Cardiac muscle cell (in vitro differentiated cells and primary cell): ENCODE measurements at places on chromosomes 2 and 18. TPM values are rescaled to one million over a fixed set of nuclear protein-coding genes. Genes with fewer than 3 reads are reported as not detected.

DNA sequence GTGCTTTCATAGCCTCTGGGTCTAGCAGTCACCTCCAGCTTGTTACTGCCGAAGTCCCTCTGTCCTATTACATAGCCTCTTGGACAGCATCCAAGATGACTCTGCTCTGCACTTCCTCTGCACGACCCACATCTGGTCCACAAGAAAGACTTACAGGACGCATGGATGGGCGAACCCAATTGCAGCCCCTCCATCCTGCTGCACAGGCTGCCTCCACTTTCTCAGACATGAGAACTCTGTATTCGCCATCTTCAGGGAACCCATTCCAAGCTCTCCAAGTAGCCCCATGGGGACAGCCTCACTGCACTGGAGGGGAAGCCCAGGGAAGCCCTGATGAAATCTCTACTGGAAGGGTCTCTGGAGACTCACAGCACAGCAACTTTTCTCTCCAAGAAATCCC is 172.1 kb downstream of the GFPT1 start:
- DNase-seq: no peak

DNA sequence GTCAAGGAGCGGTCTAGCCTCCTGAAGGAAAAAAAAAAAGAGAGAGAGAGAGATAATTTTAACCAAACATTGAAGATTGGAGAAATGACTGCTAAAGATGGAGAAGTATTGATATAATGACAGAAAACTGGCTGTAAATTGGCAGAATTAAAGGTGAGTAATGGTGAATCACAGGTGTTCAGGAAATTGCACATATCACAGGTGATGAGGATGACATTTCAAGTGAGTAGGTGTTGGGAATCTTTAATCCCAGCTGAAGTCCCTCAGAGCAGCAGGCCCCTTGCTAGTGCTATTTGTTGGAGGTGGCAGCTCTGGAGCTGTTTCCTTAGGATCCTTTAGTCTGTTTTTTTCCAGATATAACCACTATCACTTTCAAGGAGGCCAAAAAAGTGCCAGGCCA is 678.4 kb upstream of the VRK2 start:
- DNase-seq: no peak

The MC4R gene
- total RNA-seq: 0.21 and 0.54 TPM in 2 replicates

GRCh38 chr2:238203973-238204683 is 633 bp upstream of the ILKAP start:
- DNase-seq: no peak

GRCh38 chr2:31318361-31319336 is 84.7 kb downstream of the EHD3 start:
- DNase-seq: no peak

- DNase-seq: no peak
Observed at GRCh38 chr2:135825131-135825530, 11.9 kb downstream of the LCT start.

The ARID5A gene
- 7.6 and 8.4 TPM in 2 replicates for total RNA-seq

The SOWAHC gene
- 11.7 and 13.0 TPM in 2 replicates for total RNA-seq

- no peak for DNase-seq
Observed at GRCh38 chr18:10591896-10592295, 66.1 kb downstream of the NAPG start.

DNA sequence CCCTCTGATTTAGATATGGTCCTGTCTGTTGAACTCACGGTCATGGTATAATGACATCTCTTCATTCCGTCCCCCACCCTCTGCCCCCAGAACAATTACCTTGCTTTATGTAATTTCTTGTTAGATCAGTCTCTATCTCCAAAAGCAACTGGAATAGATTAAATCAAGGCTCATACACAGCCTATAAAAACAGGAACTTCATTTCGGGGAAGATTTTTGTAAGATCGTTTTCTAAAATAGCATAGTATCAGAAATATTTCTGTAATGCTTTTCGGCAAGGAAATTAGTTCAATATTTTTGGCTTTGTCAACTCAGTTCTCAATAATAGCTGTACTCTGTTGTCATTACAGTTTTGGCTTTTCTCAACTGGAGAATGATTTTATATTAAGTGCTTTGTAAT is 157.2 kb downstream of the FMNL2 start:
- DNase-seq: no peak

The RAPGEF4 gene
- 8.5 and 21.2 TPM in 2 replicates for total RNA-seq

DNA sequence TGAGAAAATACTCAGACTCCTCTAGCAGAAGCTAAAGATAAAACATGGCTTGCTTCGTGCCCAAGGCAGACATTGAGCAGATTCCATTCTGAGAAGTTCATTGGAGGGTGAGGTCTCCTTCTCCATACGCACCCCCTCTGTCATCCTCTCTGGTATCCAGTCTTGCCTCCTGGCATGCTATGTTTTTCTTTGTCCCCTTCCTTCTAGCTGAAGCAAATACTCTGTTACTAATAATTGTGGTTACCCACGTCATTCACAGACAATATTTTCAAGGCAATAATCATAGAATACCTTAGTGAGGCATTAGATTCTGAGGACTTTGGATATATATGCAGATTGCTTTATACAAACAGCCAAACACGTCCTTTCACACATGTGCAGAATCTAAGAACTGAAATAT is 66.2 kb upstream of the KLF7 start:
- no peak for DNase-seq

DNA sequence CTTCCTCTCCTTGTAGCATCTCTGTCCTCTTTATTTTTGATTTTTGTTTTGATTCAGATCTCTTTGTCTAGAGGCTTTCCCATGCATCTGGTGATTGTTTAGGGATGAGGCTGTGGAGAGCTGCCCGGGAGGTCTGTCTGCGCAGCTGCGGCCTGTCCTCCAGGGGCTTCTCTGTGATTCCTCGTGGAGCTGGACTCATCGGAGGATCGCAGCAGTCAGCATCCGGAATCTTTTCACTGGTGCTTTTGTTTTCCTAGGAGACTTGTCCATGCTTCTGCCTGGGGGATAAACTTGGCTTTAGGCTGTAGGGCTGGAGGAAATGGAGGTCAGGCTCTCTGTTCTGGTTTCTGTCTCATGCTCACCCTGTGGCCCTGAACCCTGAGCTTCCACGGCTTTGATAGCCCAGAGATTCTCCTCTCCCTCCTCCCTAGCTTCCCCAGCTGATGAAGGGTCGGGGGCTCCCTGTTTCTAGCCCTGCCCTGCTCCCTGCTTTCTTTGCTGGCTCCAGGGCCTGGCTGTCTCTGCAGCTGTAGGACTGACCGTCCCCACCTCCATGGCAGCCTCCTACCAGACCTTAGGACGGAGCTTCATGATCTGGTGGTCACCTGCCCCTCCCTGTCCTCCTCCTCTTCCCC is 35.5 kb downstream of the ZNF532 start:
- no peak for DNase-seq

DNA sequence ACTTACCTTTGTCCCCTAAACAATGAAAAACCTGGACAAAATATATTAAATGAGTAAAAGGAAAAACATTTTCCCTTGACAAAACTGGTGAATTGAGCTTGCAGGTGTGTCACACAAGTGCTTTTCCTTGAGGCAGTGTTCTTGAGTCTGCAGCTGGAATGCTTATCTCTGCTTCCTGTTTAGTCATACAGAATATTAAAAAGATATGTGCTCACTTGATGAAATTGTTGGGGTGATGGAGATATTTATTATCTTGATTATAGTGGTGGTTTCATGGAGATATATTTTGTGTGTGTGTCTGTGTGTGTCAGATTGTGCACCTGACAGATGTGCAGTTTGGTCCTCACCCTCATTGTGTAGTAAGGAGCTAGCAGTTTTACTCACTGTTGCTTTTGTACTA is 3.3 kb downstream of the TAF1B start:
- DNase-seq: peak; percentile 12

DNA sequence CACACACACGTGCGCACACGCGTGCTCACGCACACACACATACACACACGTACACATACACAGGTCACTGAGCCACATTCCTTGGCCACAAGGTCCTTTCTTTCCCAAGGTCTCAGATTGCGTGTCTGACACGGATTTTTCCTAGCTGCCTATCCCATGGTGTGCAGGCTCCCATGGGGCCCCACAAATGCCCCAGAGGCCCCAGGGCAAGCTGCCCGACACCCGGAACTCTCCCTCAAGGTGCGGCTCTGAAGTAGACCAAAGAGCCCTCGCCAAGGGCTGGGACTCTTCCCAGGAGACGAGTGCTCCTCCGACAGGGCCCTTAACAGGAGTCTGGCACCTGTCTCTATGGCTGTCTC is 46.7 kb downstream of the SDC1 start:
- DNase-seq: no peak

GRCh38 chr18:58484989-58485981 is 143.6 kb downstream of the ALPK2 start:
- DNase-seq: no peak

- DNase-seq: no peak
Observed at GRCh38 chr2:13240789-13241487, 524.2 kb downstream of the TRIB2 start.

The PDE1A gene
- 0.06 and 0.32 TPM in 2 replicates for total RNA-seq

DNA sequence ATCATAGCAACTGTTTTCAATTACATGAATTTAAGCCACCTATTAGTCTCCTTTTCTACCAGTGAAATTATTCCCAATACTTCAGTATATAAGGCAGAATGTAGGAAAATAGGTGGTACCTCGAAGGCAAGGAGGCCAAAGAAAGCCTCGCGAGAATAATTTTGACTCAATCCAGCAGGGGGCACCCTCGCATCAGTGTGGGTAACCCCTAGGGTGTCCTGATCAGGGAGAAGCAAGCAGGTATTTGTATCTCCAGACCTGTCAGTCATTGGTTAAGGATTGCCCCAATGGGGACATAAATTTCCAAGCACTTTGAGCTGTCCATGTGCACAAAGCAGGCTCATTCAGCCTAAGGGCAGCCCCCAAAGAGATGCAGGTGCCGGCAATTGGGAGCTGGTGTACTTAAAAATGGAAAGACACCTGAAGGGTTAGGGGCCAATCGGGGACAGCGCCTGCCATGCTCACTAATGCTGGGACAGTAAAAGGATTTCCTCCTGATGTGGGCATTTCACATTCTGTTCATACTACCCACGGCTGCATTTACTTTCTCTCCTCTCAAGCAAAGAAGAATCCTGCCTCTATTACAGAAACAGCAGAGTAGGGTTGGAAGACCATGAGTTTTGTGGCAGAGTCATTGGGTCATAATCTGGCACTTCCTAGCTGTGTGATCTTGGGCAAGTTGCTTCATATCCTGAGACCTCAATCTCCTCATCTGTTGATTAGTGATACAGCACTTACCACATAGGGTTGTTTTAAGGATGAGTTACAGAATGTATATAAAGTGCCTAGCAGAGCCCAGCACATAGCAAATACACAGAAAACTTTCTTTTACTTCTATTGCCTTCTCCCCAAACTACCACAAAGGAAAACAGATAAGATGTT is 136.1 kb downstream of the ICOS start:
- peak; percentile 45 for DNase-seq

The BUB1 gene
- 17.3 and 64.2 TPM in 2 replicates for total RNA-seq
